ENCODE measurements at places on chromosomes 7 and 10.

GRCh38 chr7:47221826-47222225, 360.1 kb downstream of the TNS3 start:
- DNase-seq, result peak; percentile 45

GRCh38 chr10:90204131-90204955, 503.0 kb downstream of the KIF20B start:
- DNase-seq, result peak; percentile 44

DNA sequence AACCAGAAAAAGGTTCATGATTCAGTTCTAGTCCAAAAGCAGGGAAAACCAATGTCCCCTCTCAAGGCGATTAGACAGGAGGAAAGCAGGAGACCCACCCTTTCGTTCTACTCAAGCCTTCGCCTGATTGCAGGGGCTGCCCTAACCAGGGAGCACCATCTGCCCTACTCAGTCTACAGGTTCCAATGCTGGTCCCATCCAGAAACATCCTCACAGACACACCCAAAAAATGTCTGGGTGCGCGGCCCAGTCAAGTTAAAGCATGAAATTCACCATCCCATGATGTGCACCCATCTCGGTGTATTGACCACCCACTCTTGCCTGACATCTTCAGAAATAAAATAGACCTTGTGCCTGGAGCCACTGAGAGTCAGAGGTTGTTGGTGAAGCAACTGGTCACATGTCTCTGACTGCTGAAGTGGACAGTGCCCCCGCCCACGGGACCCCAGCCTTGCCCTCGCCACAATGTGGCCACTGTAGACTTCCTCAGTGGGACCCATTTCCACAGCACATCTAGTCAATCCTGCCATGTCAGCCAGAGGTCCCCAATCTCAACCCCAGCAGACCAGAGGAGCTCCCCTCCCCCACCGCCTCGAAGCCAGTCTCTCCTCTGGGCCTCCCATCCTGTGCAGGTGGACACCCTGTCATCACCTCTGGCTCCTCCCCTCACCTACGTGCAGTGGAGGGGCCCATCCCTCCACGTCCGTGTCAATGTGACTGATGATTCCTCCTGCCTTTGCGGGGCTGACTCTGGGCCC, 116.3 kb upstream of the PPP2R2D start:
- DNase-seq, result no peak

GRCh38 chr10:48568131-48568530, 36.7 kb downstream of the ARHGAP22 start:
- DNase-seq, result no peak

- no peak for DNase-seq
These were observed 170.9 kb downstream of the USP6NL start for GRCh38 chr10:11440250-11441150.

- no peak for DNase-seq
These were observed 466.3 kb downstream of the SEMA3D start for GRCh38 chr7:84720456-84721097.

- no peak for DNase-seq
These were observed 718 bp upstream of the UMAD1 start for GRCh38 chr7:7639847-7640220.

GRCh38 chr10:44471410-44471809, 86.5 kb upstream of the CXCL12 start:
- no peak for DNase-seq

GRCh38 chr7:30906515-30907240, 5.0 kb upstream of the AQP1 start:
- peak; percentile 72 for DNase-seq

- peak; percentile 45 for DNase-seq
These were observed 15.1 kb upstream of the NME8 start for GRCh38 chr7:37833107-37833817.

- no peak for DNase-seq
These were observed 57.9 kb downstream of the ZNF438 start for GRCh38 chr10:30973737-30974136.

- DNase-seq, result no peak
These were observed 469.0 kb upstream of the IGFBP3 start for GRCh38 chr7:46390042-46390441.

- DNase-seq, result peak; percentile 47
These were observed 652 bp downstream of the KAZALD1 start for GRCh38 chr10:101062232-101063049.

- no peak for DNase-seq
These were observed 13.1 kb downstream of the DPYSL4 start for GRCh38 chr10:132199854-132200311.

GRCh38 chr10:74153123-74153522, 2.1 kb downstream of the ADK start:
- DNase-seq, result peak; percentile 70

DNA sequence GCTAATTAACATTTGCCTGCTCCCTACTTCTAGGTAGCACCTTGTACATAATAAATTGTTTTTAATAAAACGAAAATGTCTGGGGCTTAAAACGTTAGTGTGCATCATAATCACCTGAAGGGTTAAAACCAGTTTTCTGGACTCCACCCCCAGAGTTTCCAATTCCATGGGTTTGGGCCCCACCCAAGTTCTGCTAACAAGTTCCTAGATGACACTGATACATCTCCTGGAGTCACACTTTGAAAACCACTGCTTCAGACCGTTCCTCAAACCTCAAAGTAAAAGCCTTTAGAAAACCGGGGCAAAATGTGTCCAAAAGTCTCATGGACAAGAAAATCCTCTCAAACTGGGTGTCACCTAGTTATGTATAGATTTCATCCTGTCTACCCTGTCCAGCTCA, 9.3 kb downstream of the OSBPL3 start:
- no peak for DNase-seq

GRCh38 chr7:80428161-80429054, 83.5 kb downstream of the GNAT3 start:
- peak; percentile 69 for DNase-seq

GRCh38 chr10:60282771-60283353, 106.8 kb downstream of the ANK3 start:
- DNase-seq, result peak; percentile 73

GRCh38 chr10:89213191-89213808, 6.2 kb upstream of the CH25H start:
- DNase-seq, result peak; percentile 56

DNA sequence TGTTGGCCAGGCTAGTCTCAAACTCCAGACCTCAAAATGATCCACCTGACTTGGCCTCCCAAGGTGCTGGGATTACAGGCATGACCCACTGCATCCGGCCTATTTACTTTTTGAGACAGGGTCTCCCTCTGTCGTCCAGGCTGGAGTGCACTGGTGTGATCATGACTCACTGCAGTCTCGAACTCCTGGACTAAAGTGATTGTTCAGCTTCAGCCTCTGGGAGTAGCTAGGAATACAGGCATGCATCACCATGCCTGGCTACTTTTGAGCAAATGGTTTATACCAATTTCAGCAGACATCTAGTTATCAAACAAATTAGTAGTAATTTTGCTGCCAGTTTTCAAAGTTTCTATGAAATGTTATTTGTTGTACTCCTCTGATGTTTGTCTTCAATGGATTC, 2.2 kb upstream of the WAC start:
- no peak for DNase-seq

GRCh38 chr10:11011436-11011835, 6.2 kb upstream of the CELF2 start:
- no peak for DNase-seq

GRCh38 chr10:29205787-29206186, 83.1 kb upstream of the LYZL1 start:
- no peak for DNase-seq

GRCh38 chr7:116630932-116631671, 40.9 kb upstream of the MET start:
- DNase-seq, result peak; percentile 73

- DNase-seq, result no peak
These were observed 41.8 kb downstream of the PFKFB3 start for GRCh38 chr10:6244510-6244909.

- DNase-seq, result no peak
These were observed 1.5 kb upstream of the RGS10 start for GRCh38 chr10:119543814-119544642.

GRCh38 chr10:79292891-79293746, 54.1 kb upstream of the PPIF start:
- DNase-seq, result no peak

- DNase-seq, result peak; percentile 99
These were observed 179.8 kb upstream of the CSTF2T start for GRCh38 chr10:51879238-51879637.

DNA sequence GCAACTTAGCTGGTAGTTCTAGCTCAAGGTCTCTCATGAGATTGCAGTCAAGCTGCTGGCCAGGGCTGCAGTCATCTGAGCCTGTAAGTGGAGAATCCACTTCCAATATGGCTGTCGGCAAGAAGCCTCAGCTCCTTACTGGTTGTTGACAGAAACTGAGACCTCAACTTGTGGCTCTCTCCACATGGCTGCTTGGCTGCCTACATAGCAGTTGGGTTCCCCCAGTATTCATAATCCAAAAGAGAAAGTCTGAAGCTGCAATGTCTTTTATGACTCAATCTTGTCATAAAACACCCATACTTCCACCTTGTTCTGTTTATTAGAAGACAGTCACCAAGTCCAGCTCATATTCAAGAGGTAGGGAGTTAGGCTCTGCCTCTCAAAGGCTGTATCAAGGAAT, 334.9 kb upstream of the KMT2E start:
- DNase-seq, result no peak

DNA sequence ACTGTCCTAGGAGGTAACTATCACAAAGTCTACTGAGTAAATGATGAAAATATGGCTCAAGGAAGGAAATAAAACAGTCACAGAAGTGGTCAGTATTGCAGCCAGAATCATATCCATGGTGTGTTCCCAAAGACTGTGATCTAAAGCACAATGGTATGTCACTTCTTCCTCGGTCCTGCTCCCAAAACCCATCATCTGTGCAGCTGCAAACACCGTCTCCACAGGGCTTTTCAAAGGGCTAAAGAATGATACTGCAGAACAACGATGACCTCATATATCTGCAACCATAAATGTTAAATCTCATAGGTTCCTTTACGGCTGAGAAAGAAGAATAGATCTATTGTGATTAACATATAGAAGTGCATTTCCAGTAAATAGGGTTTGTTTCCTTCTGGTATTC, 465.0 kb downstream of the GRID1 start:
- DNase-seq, result no peak

- DNase-seq, result no peak
These were observed 27.3 kb downstream of the NAPEPLD start for GRCh38 chr7:103121641-103122040.

DNA sequence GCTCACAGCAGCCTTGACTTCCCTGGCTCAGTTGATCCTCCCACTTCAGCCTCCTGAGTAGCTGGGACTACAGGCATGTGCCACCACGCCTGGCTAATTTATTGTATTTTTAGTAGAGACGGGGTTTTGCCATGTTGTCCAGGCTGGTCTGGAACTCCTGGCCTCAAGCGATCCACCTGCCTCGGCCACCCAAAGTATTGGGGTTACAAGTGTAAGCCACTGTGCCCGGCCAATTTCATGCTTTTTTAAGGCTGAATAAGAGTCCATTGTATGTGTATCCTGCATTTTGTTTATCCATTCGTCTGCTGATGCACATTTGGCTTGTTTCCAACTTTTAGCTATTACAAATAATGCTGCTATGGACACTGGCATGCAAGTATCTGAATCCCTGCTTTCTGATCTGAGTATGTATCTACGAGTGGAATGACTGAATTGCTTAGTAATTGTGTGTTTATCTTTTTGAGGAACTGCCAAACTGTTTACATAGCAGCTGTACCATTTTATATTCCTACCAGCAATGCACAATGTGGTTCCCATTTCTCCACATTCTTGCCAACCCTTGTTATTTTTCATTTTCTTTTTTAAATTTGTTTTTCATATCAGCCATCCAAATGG, 37.3 kb upstream of the TPST1 start:
- peak; percentile 41 for DNase-seq

DNA sequence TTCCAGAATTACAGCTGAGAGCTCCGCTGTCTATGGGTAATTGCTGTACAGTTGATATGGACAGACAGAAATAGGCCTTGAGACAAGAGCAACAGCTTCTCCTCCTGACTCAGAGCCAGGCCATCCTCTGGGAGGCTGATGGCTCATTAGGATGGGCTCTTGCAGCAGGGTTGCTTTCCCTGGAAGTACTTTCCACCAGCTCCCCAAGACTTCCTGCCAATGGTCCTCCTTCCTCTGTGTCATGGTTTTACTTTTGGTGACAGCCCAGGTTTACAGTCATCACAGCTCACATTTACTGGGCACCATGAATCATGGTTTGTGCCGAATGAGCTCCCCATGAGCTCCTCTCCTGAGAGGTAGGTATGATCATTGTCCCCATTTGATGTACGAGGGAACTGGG, 131.8 kb downstream of the HECW1 start:
- DNase-seq, result peak; percentile 20

DNA sequence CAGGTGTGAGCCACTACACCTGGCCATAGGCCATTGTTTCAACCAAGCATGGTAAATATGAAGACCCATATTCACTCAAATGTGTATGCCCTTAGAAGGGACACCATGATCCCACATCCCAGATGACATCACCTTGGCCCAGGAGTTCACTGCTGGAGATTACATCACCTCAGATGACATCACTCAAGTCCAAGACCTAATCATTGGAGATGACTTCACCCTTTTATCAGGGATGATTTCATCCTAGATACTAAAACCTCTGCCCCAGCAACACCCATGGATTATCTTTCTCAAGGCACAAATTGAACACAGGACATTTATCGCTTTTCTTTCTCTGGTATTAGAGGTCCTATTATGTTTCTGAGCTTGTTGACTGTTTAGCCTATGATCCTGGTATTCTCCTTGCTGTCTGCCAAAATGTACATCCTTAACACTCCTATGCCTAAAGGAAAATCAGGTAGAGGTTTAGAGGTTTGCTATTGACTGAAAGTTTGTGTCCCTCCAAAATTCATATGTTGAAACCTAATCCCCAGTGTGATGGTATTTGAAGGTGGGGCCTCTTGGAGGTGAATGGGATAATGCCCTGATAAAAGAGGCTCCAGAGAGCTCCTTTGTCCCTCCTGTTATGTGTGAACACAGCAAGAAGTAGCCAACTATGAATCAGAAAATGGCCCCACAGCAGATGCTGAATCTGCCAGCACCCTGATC, 9.8 kb upstream of the CYP2C18 start:
- no peak for DNase-seq

DNA sequence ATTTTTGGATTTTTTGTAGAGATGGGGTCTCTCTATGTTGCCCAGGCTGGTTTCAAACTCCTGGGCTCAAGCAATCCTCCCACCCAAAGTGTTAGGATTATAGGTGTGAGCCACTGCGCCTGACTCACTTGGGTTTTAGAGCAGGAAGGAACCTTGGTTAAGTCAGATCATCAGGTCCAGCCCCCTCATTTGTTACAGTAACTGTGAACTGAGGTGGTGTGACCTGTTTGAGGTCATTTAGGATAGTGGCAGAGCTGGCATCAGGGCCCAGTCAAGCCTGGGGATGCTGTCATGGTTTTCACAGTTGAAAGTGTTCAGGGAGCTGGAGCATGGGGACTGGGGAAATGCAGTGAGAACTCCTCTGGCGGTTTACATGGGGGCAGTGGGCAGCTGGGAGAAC, 159.6 kb downstream of the TAX1BP1 start:
- no peak for DNase-seq

- peak; percentile 46 for DNase-seq
These were observed 7.5 kb upstream of the RBP3 start for GRCh38 chr10:47340608-47341170.

All from fibroblast of upper back skin (primary cell).